Stimulated activated effector memory CD8-positive, alpha-beta T cell treated with anti-CD3 and anti-CD28 coated beads, Interleukin-12 subunit alpha, Interleukin-12 subunit beta, amount 100 ng/mL, for 72 hours (primary cell): ENCODE measurements at places on chromosomes 2 and 18.

- peak; percentile 64 for DNase-seq
These were observed 1.7 kb downstream of the TRIP12 start for GRCh38 chr2:229920011-229920641.

DNA sequence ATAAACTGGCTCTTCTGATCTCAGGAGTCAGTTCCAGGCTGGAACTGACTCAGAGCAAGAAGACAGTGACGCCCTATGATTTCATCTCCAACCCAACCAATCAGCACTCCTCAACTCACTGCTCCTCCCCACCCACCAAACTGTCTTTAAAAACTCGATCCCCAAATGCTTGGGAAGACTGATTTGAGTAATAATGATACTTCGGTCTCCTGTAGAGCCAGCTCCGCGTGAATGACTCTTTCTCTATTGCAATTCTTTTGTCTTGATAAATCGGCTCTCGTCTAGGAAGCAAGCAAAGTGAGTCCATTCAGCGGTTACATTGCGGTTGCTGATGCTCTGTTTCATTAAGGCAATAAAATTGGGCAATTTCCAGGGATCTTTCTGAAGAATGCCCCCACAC, 1025.3 kb upstream of the CNTNAP5 start:
- no peak for DNase-seq

DNA sequence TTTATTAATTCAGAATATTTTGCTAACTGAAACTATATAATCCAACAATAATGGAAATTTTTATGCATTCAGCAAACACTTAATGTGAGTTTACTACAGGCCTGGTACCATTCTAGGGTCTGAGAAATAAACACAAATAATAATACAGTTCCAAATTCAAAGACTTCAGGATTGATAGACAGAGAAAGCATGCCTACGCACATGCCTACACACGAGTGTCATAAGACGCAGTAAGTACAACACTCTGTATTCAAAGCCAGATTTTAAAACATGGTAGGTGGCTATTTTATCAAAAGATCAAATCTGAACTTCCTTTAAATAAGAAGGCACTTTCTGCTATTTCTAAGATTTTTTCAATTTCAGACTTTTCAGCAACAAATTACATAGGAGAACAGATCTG, 346.9 kb downstream of the NCKAP5 start:
- DNase-seq: no peak

GRCh38 chr2:137897082-137897481, 67.2 kb upstream of the HNMT start:
- no peak for DNase-seq

DNA sequence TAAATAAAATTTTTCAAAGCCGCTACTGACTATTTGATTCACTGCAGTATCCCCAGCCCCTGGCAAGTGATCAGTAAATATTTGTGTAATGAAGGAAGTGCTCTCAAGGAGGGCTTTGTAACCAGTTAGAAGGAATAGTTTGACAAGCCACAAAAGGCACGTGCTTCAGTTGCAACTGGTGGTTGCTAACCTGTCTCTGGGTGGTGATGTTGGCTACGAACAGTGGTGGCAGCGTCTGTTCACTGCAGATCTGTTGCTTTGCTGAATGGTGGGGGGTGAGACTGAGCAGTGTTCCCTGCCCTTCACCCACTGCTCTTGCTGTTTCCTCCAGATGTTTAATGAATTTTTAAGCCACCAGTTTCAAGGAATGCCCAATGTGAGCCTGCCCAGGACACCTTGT, 73.9 kb upstream of the SIX2 start:
- DNase-seq: no peak

GRCh38 chr2:64675860-64676259, 22.1 kb upstream of the SERTAD2 start:
- DNase-seq: no peak

- no peak for DNase-seq
These were observed 158.1 kb downstream of the GALR1 start for GRCh38 chr18:77407733-77408132.

DNA sequence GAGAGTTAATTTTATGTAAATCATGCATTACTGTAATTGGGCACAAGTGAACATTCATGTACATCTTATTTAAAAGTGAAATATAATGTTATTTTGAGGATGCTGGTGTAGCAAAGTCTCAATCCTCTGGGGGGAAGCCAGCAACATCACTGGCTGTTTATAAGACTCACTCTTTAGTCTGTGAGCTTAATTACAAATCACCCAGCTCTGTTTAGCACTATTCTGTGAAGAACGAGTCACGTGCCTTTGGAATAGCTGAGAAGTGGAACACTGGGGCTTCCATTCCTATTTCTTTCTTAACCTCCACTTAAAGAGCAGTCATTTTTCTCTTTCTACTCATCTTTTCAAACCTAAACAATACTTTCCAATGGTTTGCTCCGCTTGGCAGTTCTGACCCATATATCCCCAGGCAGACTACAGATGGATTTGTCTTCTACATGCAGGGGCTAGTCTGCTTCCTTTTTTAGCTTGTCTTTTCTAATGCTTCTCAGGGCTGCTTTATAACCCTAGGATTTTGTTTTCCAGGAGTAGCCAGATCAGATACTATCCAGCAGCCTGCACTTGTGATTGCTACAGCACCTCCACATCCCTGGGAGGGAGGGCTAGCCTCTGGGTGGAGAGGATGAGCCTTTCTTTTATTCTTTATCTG, 95.3 kb upstream of the CAVIN2 start:
- DNase-seq: no peak

DNA sequence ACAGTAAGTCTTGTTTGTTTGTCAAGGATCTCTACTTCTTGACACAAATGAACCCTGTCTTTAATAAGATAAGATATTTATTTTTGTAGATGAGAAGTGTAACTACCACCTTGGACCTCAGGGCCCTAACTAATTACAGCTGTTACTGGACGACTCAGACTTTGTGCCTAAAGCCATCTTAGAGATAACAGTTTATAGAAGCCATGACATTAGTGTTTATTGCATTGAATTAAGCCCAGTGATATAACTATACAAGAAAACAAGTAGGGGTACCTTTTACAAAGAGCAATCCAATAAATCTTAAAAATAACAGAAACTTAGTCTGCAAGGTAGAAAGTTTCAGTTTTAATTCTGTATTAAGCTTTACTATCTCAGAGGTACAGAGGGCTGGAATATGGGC, 119.0 kb downstream of the HIBCH start:
- DNase-seq: no peak

- DNase-seq: no peak
These were observed 30.4 kb downstream of the SRSF7 start for GRCh38 chr2:38720613-38721241.

DNA sequence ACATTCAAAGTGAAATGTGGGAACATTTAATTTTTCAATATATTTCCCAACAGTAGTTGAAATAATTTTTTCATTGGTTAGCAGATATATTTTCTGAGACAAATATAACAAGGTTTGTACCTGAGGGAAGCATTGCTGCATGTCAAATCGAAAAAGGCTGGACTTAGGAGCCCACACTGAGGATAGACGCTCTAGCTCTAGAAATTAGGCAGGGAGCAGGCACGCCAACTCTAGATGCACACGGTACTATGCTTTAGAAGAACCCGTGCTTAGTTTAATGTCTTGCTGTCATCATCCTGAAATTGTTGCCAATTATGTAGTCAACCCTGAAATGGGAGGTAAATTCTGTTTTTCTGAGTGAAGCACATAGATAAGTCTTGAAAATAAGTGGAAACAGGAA, 731.1 kb upstream of the ZNF804A start:
- no peak for DNase-seq

GRCh38 chr2:109402180-109402579, 211.6 kb downstream of the SEPTIN10 start:
- no peak for DNase-seq

DNA sequence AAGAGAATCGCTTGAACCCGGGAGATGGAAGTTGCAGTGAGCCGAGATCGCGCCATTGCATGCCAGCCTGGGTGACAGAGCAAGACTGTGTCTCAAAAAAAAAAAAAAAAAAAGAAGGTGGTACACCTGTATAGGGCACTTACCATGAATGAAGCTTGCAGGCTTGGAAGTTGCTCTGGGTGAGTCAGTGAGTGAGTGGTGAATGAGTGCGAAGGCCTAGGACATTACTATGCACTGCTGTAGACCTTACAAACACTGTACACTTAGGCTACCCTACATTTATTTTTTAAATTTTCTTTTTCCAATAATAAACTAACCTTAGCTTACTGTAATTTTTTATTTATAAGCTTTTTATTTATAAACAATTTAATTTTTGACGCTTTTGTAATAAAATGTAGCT, 78.4 kb upstream of the ATG16L1 start:
- no peak for DNase-seq
